ENCODE measurements at places on chromosomes 11 and 22. TPM values are rescaled to one million over a fixed set of nuclear protein-coding genes. Genes with fewer than 3 reads are reported as not detected.

KLHDC7B gene
- total RNA-seq, result not detected

TPST2 gene
- total RNA-seq, result 93.6 TPM

SOX10 gene
- total RNA-seq, result not detected

C11orf52 gene
- total RNA-seq, result 7.1 TPM

SLC22A8 gene
- not detected for total RNA-seq

RAB30 gene
- total RNA-seq, result 8.7 TPM

ART1 gene
- total RNA-seq, result 0.67 TPM

SLC22A12 gene
- not detected for total RNA-seq

LDHAL6A gene
- not detected for total RNA-seq

CYB5R2 gene
- 10.6 TPM for total RNA-seq

VWCE gene
- total RNA-seq, result 0.91 TPM

- no peak for DNase-seq
These were observed 21.5 kb upstream of the MIEF1 start for GRCh38 chr22:39480557-39480956.

DNA sequence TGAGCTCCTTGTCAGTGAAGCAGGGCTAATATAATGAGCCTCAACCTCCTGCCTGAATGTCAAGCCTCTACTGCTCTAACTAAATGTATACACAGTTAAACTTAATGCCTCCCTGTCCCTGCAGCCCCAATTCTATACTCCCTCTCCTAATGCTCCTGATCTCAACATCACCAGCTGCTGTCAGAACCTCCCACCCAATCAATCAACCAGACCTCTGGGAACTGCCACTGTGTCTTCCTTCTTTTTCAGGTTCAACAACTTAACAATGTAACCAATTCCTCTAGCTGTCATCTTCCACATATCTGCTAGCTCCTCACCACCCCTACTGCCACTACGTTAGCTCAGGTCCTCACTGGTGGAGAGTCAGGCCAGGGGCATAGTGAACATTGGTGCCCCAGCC lies 339.8 kb upstream of the NARS2 start:
- no peak for DNase-seq

DNA sequence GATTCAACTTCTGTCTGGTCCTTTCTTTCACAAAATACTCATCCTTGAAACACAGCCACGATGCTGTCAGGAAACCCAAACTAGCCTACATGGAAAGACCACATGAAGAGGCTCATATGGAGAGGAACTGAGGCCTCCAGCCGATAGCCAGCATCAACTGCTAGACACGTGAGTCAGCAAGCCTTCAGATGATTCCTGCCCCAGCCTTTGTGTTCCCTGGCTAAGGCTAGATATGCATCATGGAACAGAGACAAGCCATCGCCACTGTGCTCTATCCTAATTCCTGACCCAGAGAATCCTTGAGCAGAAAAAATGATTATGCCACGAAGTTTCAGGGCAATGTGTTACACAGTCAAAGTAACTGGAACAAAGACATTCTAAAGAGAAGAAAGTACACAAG lies 75.5 kb downstream of the ENTHD1 start:
- no peak for DNase-seq

DNA sequence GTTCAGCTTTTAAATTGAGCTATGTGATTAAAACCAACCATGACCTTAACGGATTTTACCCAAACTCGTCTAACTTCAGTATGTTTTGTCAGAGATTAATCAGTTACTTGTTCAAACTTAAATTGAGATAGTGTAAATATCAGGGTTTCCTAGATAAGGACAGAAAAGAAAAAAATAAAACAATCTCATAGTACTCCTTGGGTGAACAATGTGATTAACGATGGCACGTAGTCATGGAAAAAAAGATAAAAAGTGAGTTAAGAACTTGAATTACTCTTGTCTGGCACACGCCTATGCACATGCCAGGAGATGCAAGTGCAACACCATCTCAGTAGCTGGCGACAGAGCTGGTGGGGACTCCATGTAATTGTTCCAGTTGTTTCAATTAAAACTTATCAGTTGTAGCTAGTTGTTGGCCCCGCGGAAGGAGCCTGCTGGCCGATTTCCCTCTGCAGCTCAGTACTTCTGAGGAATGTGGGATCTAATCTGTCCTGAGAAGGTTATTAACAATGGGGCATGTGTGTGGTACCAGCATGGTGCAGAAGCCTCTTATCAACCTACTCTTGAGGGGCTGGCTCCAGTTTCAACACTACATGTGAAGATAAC lies 3.0 kb downstream of the RASSF10 start:
- peak; percentile 21 for DNase-seq

DNA sequence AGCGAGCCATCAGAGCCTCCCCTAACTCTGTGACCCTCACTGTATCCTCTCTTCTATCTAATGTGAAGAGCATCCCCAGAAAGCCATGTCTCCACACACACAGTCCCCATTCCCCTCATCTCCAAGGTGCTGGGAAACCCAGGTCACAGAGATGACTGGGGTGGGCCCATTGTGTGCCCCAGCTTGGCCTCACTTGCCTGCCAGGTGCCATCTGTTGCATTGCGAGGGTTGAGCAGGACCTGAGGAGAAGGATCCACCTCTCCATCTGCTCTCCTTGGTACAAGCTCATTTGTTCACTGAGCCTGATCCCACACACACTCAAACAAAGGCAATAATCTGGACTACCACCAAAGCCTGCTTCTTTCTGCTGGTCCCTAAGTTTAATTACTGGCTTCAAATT lies 118.8 kb downstream of the SPATA19 start:
- no peak for DNase-seq

DNA sequence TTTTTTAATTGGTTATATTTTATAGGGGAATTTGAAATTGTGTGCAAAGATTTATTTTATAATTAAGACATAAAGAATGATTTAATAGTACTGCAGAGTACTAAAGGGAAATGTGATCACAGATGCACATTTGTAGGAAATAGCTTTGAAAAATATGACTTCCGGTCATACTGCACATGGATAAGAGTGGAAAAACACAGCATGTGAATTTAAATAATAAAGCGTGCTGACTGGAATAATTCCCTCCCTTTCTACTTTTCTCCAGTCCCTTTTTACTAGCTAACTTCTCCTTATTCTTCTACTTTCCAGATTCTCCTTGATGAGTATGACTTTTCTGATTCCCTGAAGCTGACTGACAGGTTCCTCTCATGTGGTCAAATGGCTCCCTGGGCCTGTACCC lies 238.4 kb upstream of the CTSC start:
- no peak for DNase-seq

GRCh38 chr11:10564696-10565318 lies 3.7 kb downstream of the LYVE1 start:
- no peak for DNase-seq

- DNase-seq, result no peak
These were observed 1.2 kb upstream of the OR52K1 start for GRCh38 chr11:4481240-4481582.

GRCh38 chr11:79189055-79189454 lies 251.8 kb downstream of the TENM4 start:
- DNase-seq, result no peak

GRCh38 chr11:16871368-16871767 lies 132.9 kb downstream of the C11orf58 start:
- no peak for DNase-seq

DNA sequence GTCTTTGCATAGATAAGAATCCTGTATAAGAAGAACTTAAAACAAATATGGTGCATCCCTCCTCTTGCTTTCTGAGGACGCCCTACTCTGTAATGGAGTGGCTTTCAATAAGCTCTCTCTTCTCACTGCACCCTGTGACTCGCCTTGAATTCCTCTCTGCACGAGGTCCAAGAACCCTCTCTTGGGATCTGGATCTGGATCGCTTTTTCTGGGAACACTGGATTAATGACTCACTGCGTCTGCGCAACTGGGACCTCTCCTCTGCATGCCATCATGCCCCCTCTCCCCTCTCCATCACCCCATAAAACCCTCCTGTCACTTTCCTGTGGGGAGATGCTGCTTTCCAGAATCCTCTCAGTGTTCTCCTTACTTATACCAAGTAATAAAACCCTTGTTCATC lies 15.1 kb upstream of the CABP2 start:
- DNase-seq, result no peak

GRCh38 chr11:31844351-31844750 lies 33.2 kb upstream of the PAX6 start:
- DNase-seq, result no peak

GRCh38 chr11:60740573-60740972 lies 16.1 kb downstream of the MS4A18 start:
- DNase-seq, result peak; percentile 38

DNA sequence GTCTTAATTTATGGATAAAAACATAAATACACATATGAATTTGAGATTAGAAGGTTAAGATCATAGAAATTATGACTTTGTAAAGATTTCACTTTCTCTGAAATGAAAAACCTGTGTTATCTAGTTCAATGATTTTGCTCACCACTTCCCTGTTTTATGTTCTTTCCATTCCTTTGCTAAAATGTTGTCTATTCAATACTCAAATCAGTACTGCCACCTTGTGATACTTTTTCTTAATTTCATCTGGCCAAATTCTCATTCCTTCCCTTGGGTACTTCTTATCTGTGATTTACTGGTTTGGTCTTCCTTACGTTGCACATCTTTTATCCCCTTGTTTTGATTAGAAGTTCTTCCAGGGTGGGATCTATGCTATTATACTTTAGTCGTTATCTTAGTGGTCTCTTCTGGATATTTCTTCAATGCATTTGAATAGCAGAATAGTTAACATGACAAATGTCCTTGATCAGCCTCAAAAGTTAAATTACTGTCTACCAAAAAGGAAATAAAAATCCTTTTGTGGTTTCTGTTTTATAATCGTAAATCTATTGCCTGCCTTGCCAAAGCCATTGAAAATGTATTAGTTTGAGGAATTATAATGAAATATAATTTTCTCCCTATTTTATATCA lies 197.0 kb downstream of the PGR start:
- DNase-seq, result no peak

DNA sequence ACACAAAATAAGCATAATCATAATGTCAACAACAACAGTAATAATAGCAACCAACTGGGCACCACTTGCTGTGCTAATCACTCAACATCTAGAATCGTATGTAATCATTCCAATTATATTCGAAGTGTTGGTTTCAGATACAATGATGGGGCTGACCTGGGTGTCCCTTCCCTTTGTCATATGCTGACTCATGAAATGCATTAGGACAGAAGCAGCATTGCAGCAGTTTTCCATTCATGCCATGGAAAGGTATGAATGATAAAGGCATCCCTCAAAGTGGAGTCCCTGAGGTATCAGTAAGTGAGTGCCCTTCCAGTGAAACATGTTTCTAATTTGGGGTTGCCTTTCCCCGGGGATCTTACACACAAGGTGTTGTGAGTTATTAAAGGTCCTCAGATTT lies 46.3 kb upstream of the ANO3 start:
- no peak for DNase-seq

- no peak for DNase-seq
These were observed 4.3 kb upstream of the DGCR6L start for GRCh38 chr22:20324139-20324516.

DNA sequence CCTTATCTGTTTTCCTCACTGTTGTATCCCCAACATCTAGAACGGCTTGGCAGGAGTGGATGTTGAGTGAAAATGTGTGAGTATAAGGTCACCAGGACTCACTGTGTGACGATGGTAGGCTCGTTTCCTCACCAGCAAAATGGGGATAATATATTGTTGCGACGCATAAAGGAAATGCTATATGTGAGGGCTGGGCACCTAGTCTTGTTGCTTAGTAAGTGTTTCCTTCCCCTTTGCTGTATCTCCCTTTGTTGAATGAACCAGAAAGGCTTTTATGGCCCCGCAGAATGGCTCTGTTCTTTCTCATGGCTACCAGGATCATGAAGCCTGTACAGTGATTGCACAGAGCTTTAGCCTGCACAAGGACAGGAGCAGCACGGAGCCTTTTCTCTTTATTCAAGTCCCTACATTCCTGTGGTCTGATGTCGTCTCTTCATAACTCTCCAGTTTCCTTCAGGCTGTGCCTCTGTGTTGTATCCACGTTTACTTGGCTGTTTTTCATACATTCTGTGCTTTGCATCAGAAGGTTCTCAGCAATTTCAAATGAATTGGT lies 5.4 kb downstream of the TNRC6B start:
- DNase-seq, result no peak

Data from upper lobe of left lung (tissue), 6 donors.